ENCODE measurements at places on chromosomes 1 and 21. TPM values are rescaled to one million over a fixed set of nuclear protein-coding genes. Genes with fewer than 3 reads are reported as not detected.

Gene KRTAP19-7
- total RNA-seq = not detected

- no peak for DNase-seq
Observed at GRCh38 chr1:62439652-62440371, 3.0 kb downstream of the USP1 start.

- DNase-seq = no peak
Observed at GRCh38 chr1:48127735-48128685, 94.5 kb upstream of the SLC5A9 start.

DNA sequence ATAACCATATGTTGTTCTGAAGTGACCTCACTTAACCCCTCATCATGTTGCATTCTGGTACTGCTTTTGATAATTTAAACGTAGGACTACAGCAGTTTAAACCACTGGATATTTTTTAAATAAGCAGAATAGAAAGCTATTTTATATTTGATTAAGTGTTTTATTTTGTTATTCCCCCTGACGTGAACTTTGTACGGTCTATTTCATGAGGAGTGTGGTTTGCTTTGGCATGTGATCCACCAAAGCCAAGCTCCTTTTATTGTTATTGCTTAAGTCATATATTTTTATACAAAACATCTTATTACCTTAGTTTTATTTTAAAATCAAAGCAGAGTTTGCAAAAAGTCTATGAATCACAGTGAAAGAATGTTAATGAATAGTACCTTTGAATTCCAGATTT, 101.4 kb upstream of the L1TD1 start:
- DNase-seq = peak; percentile 30

All from astrocyte (in vitro differentiated cells and primary cell).